ENCODE measurements at places on chromosomes 5 and 9.
A peak's percentile ranks its signal among the peaks of the same experiment; 100 is the strongest.

DNA sequence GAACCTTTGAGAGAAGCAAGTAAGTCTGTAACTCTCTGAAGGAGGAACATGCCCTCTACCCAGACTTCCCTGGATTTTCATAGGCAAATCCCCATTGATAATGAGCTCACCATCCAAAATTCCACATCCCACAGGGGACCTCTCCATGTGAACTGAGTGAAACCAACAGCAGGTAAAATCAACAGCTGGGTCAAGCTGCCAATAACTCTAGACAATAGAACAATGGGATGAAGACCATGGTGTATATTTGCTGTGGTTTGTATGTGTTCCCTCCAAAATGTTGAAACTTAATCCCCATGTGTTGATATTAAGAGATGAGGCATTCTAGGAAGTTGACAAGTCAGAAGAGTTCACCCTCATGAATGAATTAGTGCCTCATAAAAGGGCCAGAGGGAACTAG lies 110.2 kb upstream of the MYO10 start:
- no peak for DNase-seq

- DNase-seq = no peak
Observed at GRCh38 chr9:87276327-87276841, 221.3 kb upstream of the DAPK1 start.

- no peak for DNase-seq
Observed at GRCh38 chr5:6578676-6579343, 54.0 kb downstream of the NSUN2 start.

DNA sequence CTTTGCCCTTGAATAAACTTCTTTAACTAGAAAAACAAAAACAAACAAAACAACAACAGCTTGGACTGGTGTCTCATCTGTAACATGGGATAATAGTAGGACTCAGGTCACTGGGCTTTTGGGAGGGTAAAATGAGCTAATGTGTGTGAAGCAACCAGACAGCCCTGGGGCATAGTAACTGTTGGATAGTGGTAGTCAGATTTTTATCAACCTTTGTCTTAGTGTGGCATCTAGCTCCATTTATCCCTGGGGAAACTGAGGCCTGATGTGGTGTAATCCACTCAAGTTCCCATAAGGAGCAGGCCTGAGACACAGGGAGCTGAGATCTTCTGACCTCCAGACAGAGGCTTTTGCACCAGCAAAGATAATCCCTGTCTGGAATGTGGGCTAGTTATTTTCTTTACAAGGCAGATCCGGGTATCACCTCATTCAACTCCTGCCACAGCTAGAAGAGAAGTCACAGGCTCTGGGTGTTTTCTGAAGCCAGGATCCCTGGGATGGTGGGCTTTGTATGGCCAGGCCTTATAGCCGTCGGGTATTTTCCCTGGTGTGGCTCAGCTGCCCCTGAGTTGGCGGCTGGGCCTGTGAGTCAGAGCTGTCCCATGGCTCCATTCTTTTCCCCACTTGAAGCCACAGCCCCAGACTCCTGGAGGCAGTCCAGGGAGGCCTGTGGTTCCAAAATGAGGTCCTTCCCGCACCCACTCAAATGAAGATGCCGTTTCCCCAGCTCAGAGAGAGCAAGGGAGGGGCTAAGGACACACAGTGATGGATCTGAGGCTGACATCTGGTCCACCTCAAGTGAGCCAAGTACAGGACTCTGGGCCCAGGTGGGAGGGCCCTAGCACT lies 26.1 kb upstream of the CSF1R start:
- peak; percentile 83 for DNase-seq

DNA sequence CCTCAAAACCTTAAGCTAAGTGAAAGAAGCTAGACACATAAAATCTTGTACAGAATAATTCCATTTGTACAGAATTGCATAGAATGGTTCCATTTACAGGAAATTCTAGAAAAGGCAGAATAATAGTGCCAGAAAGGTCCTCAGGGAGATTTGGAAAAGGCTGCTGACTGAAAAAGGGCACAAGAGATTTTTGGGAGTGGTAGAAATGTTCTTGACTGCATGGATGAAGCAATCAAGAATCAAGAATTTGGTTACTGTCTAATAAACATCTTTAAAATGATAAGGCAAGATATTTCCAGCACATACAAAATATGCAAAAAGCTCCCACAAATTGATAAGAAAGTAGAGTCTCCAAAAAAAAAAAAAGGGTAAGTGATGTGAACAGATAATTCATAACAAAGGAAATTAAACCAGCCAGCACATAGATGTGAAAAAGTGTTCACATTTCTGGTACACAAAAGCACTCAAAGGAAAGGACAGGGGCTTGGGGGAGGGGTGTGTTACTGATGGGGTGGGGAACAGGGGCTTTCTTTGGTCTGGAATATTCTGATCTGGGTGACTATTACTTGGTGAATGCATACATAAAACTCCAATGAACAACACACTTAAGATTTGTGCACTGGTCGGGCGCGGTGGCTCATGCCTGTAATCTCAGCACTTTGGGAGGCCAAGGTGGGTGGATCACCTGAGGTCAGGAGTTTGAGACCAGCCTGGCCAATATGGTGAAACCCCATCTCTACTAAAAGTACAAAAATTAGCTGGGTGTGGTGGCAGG lies 85.2 kb downstream of the SHC3 start:
- no peak for DNase-seq

DNA sequence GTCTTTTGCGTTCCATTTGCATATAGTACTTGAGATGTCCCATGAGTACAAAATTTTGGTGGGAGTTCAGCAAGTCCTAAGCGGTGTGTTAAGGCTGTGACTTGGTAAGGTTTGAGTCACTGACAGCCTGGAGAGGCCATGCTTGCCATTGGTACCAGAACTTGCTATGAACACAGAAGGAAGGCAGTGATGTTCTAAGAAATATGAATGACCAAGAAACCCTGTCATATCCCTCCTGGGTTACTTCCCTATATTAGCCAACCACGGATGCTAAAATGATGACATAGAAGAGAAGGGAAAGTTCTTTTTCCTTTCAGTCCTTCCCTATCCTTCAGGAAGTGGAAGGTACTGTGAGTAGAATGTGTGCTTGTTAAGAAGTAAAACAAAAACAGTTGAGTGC lies 136.7 kb downstream of the GCNT1 start:
- DNase-seq = no peak

DNA sequence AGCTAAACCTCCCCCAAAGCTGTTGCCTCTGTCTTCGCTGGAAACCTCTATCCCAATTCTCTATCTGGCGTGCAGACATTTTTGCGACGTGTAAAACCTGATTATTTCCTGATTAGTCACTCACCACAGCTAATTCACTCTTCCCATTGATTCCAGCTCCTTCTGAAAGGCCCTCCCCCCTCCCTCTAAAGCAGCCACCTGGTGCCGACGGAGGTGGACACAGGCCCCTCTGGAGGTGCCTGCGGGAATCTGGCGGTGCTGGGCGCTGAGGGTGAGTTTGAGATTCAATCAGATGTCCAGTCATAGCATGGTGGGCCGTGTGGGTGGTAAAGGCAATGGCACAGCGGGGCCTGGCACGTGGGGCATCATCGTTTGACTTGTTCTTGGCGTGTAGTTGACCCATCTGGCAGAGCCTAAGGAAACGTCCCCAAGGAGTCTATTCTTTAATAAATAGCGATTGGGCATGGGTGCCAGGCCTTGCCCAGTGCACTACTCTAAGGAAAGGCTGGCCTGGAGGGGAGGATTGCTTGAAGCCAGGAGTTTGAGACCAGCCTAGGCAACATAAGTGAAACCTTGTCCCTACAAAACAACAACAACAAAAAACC lies 271.1 kb upstream of the MVB12B start:
- no peak for DNase-seq

- no peak for DNase-seq
Observed at GRCh38 chr5:135678640-135679268, 100.0 kb upstream of the CXCL14 start.

DNA sequence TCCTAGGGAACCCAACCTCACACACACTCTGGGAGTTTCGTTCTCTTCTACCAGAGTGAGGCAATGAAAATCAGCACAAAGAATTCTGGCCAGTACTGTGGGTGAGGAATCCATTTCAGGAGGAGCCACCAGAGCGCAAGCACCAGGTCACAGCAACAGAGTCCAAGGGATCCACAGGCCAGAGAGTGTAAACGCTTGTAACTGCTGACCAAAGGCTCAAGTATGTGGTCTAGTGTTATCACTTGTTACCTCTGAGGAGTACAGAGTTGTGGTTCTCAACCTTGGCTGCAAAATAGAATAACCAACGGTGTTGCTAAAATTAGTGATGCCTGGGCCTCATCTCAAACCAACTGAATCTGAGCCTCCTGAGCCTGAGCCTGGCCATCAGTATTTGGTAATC lies 152.5 kb upstream of the ZNF366 start:
- no peak for DNase-seq

DNA sequence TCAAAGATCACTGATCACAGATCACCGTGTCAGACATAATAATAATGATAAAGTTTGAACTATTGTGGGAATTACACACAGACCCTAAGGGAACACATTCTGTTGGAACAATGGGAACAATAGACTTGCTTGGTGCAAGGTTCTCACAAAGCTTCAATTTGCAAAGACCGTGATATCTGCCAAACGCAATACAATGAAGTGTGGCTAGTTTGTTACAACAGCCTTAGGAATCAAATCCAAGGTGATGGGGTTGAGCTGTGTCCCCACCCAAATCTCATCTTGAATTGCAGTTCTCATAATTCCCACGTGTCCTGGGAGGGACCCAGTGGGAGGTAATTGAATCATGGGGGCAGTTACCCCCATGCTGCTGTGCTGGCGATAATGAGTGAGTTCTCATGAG lies 20.8 kb downstream of the KYAT1 start:
- no peak for DNase-seq

- peak; percentile 22 for DNase-seq
Observed at GRCh38 chr5:107542831-107543231, 127.9 kb downstream of the EFNA5 start.

DNA sequence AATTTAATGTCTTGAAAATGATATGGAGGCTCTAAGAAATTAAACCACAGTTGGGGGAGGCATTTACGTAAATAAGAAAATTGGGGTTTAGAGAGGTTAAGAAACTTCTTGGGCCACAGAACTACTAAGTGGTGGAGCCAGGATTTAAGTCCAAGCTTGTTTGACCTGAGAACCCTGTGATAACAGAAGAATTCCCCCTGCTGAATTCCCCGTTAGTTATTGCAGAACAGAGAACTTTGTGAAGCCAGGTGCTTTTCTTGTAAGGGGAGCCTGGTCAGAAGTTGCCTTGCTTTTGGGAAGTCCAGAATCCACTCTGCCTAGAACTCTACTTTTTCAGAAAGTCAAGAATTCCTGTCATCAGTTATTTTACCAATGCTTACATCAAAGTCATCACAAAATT lies 309.3 kb upstream of the SEMA6A start:
- DNase-seq = no peak

- DNase-seq = peak; percentile 81
Observed at GRCh38 chr9:115118879-115119218, 892 bp upstream of the TNC start.

DNA sequence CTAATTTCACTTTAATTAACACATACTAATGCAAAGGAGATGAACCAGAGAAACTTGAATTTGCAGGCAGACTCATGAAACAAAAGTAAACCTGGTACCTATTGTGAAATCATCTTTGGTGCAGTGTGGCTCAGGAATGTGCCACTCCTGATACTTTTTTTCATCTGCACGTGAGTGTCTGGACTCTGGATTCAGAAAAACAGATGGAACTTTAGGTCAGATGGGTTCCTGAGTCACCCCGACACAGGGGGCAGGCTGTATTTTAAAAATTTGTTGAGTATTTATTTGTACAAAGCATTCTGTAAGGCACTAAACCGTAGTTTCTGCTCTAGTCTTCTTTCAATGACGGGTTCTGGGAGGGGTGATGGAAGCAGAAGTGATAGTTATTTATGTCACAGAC lies 52.2 kb upstream of the TUT7 start:
- no peak for DNase-seq

GRCh38 chr5:26482810-26483375 lies 555.5 kb downstream of the CDH9 start:
- DNase-seq = no peak

DNA sequence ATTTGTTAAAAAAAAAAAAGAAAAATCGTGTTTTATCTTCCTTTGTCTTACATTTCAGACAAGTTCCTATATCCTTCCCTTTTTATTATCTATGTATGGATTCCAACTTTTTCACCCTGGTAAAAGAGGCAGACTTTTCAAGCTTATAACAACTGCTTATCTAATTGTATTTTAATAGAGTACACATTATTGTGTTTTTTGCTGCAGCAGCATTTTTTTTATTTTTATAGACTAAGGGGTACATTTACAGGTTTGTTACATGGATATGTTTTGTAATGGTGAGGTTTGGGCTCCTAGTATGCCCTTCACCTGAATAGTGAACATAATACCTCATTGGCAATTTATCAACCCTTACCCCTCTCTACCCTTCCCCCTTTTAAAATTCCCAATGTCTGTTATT lies 195.0 kb upstream of the RGMB start:
- no peak for DNase-seq

DNA sequence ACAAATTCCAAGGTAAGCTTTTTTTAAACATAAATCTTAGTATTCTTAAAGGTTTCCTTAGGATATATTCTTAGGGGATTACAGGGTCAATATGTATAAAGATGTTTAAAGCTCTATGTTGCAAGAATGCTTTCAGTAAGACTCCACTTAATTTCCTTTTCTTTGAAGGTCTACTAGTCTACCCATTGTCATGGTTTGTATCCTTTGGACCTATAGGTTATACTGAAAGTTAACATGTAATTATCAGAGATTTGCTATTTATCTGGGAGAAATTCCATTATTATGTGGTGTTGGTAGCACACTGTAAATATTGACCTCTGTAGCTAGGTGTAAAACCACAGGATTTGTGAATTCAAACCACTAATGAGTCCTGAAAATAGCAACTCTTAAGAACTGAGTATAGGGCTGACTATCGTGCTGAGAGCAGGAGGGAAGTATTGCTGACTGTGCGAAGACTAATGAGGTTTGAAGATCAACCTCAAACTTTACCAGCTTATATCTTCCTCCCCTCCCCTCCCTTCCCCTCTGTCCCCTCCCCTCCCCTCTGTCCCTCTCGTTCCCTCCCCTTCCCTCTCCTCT lies 85.6 kb downstream of the GADD45G start:
- no peak for DNase-seq

- DNase-seq = no peak
Observed at GRCh38 chr5:144142139-144142823, 28.2 kb downstream of the YIPF5 start.

GRCh38 chr5:76065258-76065657 lies 17.9 kb upstream of the SV2C start:
- DNase-seq = no peak

- no peak for DNase-seq
Observed at GRCh38 chr5:54571462-54571861, 53.9 kb downstream of the SNX18 start.

GRCh38 chr5:4411664-4412063 lies 728.5 kb upstream of the ADAMTS16 start:
- no peak for DNase-seq
